ENCODE measurements at places on chromosomes 1 and 21.

DNA sequence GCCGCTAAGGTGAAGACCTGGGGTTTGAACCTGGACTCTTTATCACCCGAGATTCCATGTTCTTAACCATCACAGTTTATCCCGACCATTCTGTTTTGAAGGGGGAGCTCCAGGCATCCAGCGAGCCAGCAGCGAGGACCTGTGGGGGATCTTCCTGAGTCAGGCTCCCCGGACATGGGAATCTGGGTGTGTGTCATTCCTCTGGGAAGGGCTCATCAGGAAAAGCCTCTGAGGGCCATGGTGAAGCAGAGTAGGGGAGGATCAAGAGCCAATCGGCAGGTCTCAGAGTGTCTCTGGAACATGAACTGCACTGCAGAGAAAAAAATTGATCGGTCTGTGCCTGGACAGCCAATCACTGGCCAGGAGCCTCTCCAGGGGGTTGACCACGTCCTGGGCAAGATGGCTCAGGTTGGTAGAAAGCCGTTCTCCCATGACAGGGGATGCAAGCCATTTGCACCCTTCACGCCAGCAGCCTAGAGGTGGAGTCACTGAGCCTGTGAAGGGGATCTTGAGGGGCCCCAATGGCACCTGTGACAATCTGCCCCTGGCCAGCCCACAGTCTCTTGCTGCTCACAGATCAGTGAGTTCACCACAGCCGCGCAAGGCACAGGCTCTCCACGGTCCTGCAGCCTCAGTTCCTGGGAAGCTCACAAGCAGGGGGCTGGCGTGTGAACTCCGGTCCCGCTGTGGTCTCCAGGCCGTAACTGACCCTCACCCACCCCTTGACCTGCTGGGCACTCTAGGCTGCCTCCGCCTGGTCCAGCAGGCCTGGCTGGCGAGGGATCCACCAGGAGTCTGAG lies 20.4 kb upstream of the ACTRT2 start:
- no peak for DNase-seq

DNA sequence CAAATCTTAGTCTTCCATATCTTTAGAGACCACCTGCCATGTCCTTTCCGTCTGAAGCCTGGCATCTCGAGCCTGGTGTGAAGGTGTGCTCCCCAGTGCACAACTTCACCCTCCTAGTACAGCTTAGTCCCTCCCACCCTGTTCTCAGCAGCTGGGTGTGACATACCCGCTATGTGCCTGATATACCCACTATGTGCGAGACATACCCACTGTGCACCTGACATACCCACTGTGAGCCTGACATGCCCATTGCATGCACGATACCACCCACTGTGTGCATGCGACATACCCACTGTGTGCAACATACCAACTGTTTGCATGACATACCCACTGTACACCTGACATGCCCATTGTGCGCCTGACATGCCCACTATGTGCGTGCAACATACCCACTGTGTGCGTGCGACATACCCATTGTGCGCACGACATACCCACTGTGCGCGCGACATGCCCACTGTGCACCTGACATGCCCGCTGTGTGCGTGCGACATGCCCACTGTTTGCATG lies 3.0 kb upstream of the RRP1 start:
- DNase-seq: no peak

GRCh38 chr1:111256988-111257658 lies 29.6 kb downstream of the CHI3L2 start:
- no peak for DNase-seq

- no peak for DNase-seq
Observed at GRCh38 chr1:201020721-201021629, 2.5 kb downstream of the KIF21B start.

DNA sequence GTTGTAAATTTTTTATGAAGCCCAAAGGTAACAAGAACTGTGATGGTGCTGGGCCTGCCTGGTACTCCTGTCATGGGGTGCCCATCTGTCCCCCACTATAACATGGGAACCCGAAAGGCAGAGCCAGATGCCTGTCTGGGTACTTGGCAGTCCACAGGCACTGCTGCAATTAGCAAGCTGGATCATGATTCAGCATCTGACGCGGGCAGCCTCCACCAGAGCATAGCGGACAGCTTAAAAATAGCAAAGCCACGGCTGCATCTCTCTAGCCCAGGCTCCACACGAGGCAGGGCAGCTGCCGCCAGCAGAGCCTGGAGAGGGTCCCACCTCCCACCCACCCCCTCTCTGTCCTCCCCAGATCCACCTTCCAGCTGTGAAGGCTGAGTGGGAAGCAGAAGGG lies 22.9 kb downstream of the SUSD4 start:
- no peak for DNase-seq

DNA sequence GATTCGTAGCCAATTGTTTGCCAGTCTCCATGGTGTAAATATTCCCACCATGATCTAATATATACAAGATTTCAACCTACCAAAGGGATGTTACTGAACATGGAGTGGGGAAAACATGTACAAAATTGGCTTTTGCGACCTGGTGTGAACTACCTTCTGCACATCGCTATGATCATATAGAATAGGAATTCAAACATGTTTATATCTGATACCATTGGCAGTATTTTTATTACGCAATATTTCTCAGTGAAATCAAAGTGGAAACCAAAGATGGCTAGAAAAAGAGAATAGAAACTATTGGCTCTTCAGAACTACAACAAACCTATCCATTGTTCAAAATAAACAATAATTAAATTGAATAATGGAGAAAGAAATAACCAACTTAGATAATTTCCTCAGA lies 285.1 kb downstream of the TPR start:
- no peak for DNase-seq

- no peak for DNase-seq
Observed at GRCh38 chr1:23446661-23447310, 22.2 kb upstream of the TCEA3 start.

GRCh38 chr1:235226933-235227332 lies 65.9 kb upstream of the RBM34 start:
- no peak for DNase-seq

DNA sequence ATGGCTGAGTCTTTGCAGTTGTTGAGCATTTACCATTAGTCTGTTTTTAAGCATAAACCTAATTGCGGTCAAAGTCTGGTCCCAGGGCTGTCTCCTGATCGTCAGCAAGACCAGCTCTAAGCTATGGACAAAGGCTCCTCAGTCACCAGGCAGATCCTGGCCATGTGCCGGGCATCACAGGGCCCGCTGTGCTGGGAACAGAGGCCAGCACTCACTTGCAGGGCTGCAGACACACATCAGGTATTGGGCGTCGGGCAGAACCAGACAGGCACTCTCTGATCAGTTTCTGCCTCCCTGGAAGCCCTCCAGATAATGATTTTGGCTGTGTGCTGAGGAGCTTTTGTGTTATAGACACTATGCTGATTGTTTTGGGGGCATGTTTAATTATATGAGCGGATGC lies 26.6 kb downstream of the TMEM51 start:
- no peak for DNase-seq

DNA sequence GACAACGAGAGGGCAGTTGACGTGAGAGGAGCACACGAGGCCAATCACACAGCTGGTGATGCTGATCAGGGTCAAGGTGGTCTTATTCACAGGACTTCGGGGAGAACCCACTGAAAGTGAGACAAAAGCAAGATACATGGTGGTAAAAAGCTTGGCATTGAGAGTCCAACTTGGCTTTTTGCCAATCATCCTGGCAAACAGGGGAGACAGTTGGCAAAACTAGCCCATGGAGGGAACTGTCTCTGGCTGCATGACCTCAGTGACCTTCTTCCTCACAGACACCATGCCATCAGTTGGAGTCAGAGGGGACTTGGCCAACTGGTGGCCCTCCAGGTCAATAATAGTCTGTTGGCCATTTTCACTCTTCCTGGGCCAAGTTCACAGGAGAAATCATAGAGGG lies 139.9 kb downstream of the ASTN1 start:
- DNase-seq: no peak

DNA sequence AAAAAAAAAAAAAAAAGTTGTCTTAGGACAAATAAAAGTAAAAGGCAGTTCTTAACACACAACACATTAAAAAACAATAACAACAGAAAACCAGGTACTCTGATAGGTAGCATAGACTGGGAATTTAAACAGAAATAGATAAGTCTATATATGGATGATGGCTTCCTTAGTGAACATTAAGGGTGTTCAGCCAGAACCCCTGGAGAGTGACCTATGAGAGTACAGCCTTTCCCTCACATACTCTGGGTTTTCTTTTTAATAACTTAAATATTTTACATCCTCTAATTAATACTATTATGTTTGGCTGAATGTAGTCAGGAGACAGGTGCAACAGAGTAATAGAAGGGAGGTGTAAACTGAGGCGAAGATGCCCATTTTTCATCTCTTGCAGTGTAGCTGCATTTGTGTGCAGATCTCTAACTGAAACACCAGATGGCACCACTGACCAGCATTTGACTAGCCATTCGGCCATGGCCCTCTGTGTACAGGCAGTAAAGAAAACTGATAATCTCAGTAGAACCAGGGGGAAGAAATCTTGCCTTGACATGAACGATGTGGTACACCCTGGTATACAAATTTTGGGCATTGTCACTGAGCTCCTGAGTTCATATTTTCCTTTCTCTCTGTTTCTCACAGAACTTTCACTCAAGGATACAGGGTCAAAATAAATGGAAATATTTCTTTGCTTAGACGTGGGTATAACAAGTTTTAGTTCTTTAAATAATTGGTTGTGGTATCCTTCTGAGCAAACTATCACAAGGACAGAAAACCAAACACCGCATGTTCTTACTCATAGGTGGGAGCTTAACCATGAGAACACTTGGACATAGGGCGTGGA lies 7.6 kb downstream of the TTF2 start:
- no peak for DNase-seq

Data from iPS DF 19.7 (cell line).